Left renal cortex interstitium (tissue), 4 donors: ENCODE measurements at places on chromosomes 16 and 17. TPM values are rescaled to one million over a fixed set of nuclear protein-coding genes. Genes with fewer than 3 reads are reported as not detected.

GRCh38 chr16:67528870-67529581 lies 397 bp downstream of the RIPOR1 start:
- no peak for DNase-seq

- DNase-seq: no peak
These were observed 11.9 kb downstream of the CDK5RAP3 start for GRCh38 chr17:47982645-47983390.

EFNB3 gene
- polyA plus RNA-seq: 22.8 TPM

DNA sequence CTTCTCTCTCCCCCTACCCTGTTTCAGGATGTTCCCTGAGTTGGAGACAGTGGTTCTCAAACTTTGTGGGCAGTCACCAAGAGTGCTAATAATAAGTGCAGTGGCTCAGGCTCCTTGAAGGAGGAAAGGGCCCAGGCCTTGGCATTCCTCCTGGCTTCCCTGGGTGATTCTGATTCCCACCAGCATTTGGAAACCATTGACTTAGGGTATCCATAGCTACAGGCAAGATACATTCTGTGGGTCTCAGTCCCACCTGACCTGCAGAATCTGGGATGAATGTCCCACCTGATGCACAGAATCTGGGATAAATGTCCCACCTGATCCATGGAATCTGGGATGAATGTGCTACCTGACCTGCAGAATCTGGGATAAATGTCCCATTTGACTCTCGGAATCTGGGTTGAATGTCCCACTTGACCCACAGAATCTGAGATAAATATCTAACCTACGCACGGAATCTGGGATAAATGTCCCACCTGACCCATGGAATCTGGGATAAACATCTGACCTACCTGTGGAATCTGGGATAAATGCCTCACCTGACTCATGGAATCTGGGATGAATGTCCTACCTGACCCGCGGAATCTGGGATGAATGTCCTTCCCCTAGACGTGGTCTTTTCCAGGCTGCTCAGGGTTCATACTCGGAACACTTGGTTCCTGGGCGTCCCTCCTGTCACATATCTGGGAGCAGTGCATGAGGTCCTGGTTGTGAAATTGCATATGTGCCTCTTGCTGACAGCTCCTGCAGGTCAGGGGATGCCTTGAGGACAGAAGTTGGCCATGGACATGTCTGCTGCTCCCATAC lies 136.7 kb upstream of the HS3ST2 start:
- no peak for DNase-seq

- DNase-seq: no peak
These were observed 560 bp downstream of the RAI1 start for GRCh38 chr17:17681744-17682292.

SP6 gene
- polyA plus RNA-seq: 3.8 TPM

- no peak for DNase-seq
These were observed 32.2 kb downstream of the GRB2 start for GRCh38 chr17:75373280-75373679.

- DNase-seq: no peak
These were observed 7.4 kb downstream of the MPG start for GRCh38 chr16:85407-85782.

- DNase-seq: no peak
These were observed 237.5 kb upstream of the NLRP1 start for GRCh38 chr17:5821803-5822202.

IL21R gene
- 0.29 TPM for polyA plus RNA-seq

DNA sequence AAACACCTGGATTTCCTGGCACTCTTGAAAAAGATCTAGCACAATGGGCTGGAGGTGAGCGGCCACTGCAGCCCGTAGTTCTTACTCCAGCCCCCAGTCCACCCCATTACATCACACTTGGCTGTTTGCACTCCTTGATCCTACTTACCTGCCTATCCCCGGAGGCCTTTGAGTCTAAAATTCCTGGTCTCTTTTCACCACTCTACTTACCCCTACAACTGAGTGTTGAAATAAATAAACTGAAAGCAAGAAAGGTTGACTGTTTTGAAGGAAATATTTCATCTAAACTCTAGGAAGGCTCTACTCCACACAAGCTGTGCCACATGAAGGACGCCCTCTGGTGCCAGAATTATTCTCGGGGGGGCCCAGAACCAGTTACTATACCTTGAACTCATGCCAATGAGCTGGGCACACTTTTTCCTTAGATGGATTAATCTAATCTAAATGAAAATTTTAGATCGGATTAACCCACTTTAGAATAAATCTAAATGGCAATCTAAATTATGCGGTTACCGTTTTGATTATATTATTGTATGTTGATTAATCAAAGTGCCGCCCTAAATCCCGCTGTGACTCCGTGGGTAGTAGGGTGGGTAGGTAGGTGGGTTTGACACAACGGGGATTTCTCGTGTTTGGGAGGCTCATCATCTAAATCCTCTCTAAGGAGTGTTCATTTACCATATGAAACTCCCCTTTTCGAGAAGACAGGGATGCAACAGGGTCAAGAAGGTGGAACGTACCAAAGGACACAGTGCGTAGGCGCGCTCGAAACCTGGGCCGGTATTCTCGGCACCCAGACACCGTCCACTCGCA lies 651 bp upstream of the EIF1 start:
- no peak for DNase-seq

- DNase-seq: no peak
These were observed 300.6 kb upstream of the IRX3 start for GRCh38 chr16:54587176-54587515.

GRCh38 chr17:19388791-19389785 lies 2.1 kb upstream of the MFAP4 start:
- no peak for DNase-seq

- DNase-seq: no peak
These were observed 3.5 kb downstream of the RAB40C start for GRCh38 chr16:593406-593805.

DNA sequence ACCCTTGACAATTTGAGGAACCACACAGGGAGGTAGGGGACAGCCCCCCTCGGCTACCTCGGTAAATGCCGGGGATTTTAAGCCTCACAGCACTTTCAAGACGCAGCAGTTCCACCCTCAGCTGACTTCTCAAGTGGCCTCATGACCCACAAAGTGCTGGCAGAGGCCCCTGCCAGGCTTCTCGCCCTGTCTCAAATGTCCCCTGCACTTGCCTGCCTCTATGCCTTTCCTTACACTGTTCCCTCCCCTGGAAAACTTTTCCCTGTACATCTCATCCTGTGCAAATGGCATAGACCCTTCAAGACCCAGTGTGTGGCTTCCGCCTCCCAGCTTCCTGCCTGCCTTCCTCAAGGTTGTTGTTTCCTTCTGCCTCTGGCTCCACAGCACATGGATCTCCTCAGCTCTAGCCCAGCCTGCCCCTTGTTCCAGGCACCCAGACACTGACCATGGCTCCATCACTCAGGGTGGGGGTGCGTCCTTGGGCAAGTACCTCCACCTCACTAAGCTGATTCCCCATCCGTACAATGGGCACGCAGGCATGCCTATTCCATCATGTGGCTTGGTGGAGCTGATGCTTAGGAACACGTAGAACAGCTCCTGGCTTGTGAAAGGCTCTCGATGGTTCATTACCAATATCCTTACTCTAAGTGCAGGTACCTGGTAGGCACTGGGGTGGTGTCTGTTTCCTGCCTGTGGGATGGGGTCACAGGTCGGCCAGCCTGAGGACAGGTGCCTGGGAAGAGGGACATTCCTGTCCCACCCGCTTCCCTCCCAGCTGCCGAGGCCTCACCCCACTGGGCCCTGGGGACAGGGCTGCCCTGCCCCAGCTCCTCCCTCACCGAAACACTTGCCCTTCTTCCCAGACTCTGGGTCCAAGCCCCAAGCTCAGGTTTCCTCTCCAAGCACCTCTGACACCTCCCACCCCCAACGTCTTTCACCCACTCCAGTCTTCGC lies 24.0 kb downstream of the MMP15 start:
- no peak for DNase-seq

GRCh38 chr16:27429981-27430441 lies 28.0 kb downstream of the IL21R start:
- DNase-seq: no peak

PIK3R5 gene
- 0.56 TPM for polyA plus RNA-seq

FN3K gene
- polyA plus RNA-seq: 40.3 TPM

DNA sequence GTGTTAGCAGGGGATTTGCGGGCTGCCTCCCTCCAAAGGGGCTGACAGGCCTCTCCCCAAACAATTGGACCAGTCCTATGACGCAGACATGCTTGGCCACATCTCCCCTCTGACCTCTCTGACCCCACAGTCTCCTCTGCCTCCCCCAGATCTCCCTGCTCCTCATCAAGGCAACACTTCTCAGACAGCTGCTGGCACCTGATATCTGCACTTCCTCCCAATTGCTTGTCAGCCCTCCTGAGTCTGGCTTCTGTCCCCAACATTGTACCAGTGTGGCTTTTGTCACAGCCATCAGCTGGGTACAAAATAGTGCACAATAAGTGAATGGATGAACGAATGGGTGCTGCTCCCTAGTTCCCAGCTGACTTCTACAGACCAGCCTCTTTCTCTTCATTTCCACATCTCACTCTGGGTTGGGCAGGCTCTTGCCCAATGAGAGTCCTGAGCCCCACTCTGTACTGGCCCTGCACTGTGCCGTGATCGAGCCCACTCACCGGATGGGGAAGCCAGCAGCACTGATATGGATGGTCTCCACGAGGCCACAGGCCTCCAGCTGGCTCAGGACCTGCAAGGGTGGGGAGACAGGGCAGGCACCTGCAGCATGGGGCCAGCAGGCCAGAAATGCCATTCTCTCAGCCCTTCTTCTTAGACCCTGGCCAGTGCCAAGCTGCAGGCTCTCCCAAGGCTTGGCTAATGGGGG lies 17.1 kb downstream of the ZNHIT3 start:
- no peak for DNase-seq

DNA sequence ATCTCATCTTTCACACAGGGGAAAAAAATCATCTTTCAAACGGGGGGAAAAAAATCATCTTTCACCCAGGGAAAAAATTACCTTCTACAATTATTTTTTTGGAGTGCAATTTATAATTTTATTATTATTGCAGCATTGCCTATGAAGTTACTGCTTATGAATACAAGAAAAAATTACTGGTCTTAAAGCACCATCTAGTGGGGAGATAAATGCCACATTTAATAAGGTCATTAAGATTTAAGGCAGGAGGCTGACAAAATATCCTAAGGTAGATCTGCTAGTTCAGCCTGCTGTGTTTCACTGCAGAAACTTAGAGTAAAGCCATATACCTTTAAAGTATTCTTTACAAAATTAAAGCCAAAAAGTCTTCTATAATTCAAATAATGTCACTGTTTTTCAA lies 13.7 kb downstream of the SHCBP1 start:
- no peak for DNase-seq

DNA sequence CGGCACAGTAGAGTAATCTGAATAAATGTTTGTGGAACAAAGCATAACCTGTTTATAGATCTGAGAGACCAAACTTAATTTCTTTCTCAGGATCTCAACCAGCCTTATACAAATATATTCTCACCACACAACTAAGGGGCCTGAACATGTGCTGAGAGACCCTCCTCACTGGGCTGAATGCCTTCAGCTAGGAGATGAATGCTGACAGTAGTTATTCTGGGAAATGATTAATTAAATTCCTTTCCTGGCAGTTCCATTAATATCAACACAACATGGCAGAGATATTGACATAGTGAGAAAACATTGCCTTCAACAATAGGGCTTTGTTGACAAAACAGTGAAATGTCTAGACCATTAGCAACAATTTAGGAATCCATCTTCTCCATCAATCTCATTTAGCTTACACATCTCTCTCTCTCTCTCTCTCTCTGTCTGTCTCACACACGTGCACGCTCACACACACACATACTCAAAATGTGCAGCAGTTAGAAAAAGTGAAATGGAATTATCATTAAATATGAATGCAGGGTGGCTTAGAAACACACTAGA lies 780.8 kb upstream of the CDH8 start:
- no peak for DNase-seq

ZSCAN10 gene
- polyA plus RNA-seq: 0.49 TPM
